ENCODE measurements at places on chromosomes 12 and 14.

- DNase-seq: no peak
Measured at GRCh38 chr12:31749024-31749704, 20.3 kb upstream of the AMN1 start.

DNA sequence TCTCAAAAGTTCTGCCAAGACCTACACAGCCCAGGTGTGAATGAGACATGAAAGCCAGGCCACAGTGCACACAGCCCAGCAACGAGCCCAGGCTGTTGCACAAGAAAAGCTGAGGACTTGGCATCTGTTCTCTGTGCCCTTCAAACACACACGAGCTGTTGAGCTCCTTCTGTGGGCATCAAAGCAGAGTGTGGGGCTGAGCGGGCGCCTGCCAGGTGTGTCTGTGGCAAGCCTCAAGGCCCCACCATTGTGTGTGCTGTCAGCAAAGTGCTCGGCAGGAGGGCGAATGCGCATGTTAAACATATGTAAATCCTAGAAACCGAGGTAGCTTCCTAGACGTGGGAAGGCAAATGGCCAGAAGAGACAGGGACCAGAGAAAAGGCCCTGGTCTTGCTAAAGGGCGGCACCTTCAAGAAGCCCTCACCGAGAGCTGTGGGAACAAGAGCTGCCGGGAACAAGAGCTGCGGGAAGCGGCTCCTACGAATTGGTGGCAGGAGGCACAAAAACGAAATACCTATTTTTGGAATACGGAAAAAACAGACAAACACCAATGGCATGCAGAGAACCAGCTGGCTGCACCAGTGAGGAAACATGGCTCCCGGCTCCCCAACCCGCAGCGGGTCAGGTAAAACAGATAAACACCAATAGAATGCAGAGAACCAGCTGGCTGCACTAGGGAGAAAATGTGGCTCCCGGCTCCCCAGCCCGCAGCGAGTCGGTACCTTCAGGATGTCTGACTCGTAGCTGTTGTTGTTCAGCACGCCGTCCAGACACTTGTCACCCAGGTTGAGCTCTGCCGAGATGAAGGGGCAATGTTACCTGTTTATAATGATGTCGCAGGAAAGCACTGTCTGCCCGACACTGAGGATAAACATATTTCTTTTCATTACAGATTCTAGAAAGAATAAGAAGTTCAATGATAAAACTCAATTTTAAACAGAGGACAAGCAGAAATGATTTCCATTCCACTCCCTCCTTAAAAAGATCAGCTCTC lies 19.0 kb upstream of the GOLGA3 start:
- no peak for DNase-seq

- no peak for DNase-seq
Measured at GRCh38 chr12:106192659-106193393, 54.1 kb upstream of the NUAK1 start.

GRCh38 chr12:48199774-48200221 lies 3.3 kb downstream of the OR10AD1 start:
- no peak for DNase-seq

- no peak for DNase-seq
Measured at GRCh38 chr12:120110550-120111501, 5.7 kb downstream of the RAB35 start.

GRCh38 chr12:102769323-102769916 lies 147.6 kb downstream of the PAH start:
- no peak for DNase-seq

- no peak for DNase-seq
Measured at GRCh38 chr12:56880125-56880992, 53.8 kb downstream of the SDR9C7 start.

DNA sequence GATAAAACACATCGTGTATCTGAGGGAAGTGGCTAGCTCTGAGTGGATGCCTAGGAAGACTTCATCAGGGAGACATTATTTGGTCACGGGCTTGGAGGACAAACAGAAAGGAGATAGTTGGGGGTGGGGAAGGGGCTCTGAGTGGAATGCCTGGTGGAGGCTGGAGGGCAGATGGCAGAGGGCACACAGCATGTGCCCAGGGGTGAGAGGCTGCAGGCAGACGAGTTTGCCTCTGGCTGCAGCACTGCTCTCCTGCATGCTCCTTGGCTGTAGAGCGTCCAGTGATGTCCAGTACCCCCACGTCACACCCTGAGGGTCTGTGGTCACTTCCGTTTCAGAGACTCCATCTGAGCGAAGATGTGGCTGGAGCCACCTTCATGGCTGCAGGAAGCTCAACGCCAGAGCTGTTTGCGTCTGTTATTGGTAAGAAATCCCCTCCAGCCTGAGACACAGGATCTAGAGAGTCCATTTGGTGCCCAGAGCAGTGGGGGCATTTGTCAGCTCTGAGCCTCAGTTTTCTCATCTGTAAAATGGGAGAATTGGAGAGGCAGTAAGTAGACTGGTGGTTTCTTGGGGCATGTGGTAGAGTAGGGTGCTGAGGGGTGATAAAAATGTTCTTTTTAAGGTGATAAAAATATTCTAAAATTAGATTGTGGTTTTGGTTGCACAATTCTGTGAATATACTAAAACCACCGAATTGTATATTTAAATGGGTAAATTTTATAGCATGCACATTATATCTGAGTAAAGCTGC lies 71.7 kb upstream of the RIN3 start:
- no peak for DNase-seq

DNA sequence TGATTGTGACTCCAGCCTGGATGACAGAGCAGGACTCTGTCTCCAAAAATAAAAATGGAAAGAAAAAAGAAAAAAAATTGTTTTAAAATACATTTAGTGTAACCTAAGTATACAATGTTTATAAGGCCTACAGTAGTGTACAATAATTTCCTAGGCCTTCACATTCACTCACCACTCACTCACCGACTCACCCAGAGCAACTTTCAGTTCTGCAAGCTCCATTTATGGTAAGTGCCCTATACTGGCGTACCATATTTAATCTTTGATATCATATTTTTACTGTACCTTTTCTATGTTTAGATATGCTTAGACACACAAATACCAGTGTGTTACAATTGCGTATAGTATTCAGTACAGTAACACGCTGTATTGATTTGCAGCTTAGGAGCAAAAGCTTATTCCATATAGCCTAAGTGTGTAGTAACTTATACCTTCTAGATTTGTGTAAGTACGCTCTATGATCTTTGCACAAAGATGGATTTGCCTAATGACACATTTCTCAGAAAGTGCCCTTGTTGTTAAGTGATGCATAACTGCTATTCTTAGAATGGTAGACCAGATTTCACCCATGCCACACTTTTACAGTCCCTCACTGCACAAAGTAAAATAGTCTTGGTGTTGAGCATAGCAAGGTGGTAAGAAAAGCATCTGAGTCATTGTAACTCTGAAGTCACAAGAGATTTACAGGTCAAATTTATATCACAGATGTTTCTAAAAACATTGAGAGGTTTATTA lies 151.9 kb downstream of the LRRK2 start:
- no peak for DNase-seq

- DNase-seq: no peak
Measured at GRCh38 chr14:104280902-104281767, 142.7 kb downstream of the KIF26A start.

DNA sequence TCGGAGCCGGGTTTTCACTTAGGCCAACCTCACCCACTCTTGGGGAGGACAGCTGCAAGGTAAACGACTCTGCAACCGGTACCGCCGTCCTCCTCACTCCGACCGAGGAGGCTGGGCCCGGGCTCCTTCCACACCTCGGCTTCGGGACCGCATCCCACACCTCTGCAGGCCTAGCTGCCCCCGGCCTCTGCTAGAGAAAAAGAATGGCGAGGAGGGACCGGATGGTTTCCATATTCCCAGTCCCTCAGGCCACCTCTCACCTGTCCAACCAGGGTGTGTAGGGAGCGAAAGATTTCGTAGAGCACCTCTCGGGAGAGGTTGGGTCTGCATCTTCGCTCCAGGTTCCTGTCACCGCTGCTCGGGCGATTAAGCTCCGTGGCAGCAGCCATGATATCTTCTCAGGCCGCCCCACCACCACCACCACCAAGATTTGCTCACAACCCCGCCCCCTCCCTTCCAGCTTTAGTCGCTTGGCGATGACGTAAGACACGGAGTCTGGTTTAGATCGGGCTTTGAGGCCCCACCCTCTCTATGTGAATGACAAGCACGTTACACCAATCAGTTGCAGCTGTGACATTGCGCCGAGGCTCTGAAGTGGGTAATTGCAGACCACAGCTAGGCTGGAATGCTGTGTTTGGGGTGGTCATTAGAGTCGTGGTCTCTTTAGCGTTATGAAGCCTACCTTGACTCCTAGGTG lies at the start of gene MBIP:
Gene MBIP, minus strand, starts transcription at position 438 of the 697 bp plus-strand sequence. Its CDS starts 49 bp downstream, at position 389.
- DNase-seq: peak; percentile 97

DNA sequence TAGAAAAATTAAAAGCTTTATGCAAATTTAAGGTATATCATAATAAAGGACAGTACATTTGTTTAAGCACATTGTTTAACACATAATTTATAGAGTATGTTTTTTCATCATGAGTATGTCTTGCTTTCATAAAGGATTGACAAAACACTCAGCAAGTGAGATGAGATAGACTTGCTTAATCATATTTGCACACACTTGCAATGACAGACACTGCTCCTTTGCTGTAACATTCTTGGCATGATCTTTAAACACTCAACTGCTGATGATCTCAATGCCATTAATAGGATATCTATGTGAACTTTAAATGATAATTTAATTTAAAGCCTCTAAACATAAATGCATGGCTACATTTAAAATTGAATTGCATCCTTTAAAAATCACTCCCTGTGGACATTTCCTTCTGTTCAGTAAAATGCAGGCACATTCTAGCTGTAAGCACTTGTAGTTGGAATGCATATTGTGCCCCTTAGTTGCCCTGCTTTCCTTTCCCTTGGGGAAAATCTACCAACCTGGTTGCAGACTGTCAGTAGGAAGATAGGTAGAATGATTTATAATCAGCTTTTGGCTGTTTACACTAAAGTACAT lies 979.0 kb downstream of the TMTC2 start:
- no peak for DNase-seq

GRCh38 chr12:120227233-120228040 lies 26.5 kb upstream of the RPLP0 start:
- no peak for DNase-seq

All from vagina (tissue), 2 donors.